ENCODE measurements at places on chromosomes 7 and 10.

DNA sequence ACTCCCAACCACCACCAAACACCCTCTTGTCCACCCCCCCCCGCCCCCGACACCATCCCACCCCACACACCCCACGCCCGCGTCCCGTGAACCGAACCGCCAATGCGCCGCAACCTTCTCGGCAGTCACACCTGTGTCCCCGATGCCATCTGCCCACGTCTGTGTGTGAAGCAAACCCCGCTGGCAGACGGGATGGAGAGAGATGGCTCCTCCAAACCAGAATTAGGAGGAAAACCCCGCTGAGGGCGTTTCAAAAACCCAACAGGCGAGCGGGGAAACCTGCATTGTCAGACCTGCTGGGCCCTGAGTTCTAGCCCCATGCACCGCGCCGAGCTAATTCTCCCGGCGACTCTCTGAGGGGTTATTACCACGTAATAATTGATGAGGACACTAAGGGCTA is 28.6 kb upstream of the KCNK18 start:
- DNase-seq, result no peak

DNA sequence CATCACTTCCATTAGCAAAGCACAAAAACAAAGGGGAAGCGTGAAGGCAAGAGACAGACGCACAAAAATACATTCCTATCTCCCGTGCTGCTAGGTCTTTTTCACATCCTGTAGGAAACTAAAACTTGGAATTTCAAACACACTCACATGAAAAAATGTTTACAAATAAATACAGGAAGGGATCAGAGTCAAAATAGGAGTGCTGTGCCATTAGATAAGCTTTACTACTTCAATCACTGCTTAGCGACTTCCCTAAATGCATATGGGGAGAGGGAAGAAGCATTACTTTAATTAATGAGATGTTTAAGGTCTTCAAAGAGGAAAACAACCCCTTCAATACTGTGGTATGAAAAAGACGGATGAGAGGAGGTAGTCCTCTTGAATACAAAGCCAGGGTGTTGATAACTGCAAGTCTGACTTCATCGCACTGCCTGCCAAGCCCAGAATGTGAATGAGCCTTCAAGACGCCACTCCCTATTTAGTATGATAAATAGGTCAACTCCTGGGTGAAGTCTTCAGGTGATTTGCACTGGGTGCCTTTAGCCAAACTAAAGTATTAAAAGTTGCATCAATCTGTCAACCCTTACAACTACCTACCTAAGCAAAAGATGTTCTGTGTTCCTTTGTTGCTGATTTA is 13.9 kb downstream of the PARD3 start:
- no peak for DNase-seq

GRCh38 chr10:63173468-63174232 is 40.5 kb downstream of the NRBF2 start:
- DNase-seq, result no peak

- peak; percentile 34 for DNase-seq
Observed at GRCh38 chr7:75623390-75624133, 115.2 kb downstream of the HIP1 start.

DNA sequence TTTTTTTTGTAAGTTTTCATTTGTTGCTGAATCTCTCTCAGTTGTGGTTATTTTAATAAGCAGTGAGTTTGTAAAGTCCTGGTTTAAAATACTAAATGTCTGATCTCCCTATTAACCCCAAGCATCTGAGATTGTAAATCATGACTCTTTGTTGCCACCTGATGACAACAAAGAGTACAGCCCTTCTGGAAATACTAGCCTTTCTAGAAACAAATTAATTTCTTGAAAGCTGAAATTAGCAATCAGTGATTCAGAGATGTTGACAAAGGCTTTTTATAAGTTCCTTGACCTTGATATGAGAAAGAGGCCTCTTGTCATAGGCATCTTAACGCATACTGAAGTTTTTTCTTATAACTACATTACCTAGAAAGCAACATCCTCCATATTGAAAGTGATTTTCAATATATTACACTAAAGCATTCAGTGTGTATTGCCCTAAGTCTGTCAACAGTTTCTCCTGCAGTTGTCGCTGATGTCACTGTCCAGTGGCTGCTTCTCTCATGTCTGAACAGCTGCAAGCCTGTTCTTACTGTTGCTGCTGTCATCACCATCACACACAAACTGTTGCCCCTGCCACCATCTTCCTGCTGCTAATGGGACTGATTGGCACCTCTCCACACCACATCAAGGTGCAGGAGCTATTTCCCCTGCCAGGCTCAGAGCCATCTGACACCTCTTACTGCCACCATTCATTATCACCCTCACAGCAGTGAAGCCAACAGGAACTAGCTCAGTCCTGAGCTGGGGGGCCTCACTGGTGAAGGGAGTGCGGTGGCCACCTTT is 95.1 kb upstream of the LRGUK start:
- no peak for DNase-seq

GRCh38 chr7:80095545-80095944 is 39.1 kb upstream of the GNAI1 start:
- no peak for DNase-seq

DNA sequence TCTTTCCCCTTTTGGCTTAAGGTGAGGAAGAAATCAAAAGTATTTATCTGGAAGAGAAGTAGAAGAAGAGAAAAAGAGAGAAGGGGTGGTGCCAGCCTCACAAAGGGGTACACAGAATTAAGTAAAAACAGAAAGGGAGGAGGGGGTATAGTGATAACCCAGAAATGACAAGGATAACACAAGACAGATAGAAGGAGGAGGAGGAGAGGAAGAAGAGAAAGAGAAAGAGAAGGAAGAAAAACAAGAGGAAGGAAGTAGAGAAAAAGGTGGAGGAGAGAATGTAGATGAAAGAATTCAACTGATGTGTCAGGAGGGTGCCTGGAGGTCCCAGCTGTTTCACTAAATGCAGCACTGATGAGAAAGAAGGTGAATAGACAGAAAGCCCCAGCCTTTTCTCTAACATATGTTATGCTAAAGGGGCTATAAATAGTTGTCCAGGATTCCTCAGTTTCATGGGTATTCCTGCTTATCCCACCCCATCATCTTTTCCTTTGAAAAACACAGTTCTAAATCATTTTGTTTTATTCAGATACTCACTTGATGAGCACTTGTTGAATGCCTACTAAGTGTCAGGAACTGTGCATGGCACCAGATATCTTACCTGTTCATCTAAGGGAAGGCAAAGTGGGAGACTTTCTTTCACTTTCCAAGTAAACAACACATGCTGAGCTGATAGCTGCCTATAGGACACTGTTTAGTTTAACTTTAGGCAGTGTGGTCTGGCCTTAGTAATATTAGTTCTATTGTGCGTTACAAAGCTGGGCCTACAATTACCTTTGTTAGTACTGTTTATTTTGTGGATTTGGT is 8.0 kb downstream of the SEMA3E start:
- no peak for DNase-seq

GRCh38 chr7:34138483-34138882 is 233.1 kb downstream of the BMPER start:
- DNase-seq, result no peak

- no peak for DNase-seq
Observed at GRCh38 chr7:91636728-91637127, 243.8 kb downstream of the MTERF1 start.

- DNase-seq, result no peak
Observed at GRCh38 chr10:105952153-105952552, 1212.4 kb downstream of the SORCS1 start.

DNA sequence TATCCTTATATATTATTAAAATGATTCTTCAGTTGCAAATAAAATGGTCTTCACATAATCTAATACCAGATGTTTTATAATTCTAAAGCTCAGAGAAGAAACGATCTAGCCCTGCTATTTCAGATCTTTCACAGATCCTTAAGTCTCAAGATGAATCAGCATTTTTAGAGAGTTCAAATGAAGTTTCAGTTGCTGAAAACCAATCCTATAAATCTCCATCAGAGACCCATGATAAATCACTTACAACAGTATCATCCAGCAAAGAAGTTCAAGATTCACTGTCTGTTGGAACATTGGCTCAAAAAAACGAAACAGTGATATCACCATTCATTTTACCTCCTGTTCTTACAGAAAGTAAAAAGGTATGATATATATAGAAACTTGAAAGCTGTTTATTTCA is 137.0 kb downstream of the CCDC7 start:
- DNase-seq, result no peak

GRCh38 chr7:66239467-66239856 is 34.3 kb downstream of the TPST1 start:
- no peak for DNase-seq

GRCh38 chr7:97001221-97001620 is 4.1 kb upstream of the DLX6 start:
- no peak for DNase-seq

- DNase-seq, result no peak
Observed at GRCh38 chr7:44132039-44132438, 8.7 kb upstream of the POLD2 start.

DNA sequence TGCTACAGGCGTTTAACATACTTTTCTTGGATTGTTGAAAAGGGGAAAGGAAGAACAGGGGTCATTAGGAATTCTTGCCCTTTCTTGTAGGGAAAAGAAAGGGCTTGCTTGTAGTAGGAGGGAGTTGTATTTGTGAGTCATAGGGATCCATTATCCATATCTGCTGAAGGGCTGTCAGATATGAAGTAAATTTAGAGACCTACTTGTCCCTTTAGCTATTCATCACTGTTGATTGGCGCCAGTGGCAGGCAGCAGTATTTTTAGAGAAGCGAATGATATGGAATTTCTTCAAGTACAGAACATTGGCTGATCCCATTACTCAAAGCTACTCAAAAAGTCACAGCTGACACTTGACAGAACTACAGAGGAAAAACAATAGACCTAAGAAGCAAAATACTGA is 97.7 kb downstream of the CELF2 start:
- no peak for DNase-seq

GRCh38 chr10:30786131-30786530 is 156.6 kb upstream of the LYZL2 start:
- DNase-seq, result no peak

DNA sequence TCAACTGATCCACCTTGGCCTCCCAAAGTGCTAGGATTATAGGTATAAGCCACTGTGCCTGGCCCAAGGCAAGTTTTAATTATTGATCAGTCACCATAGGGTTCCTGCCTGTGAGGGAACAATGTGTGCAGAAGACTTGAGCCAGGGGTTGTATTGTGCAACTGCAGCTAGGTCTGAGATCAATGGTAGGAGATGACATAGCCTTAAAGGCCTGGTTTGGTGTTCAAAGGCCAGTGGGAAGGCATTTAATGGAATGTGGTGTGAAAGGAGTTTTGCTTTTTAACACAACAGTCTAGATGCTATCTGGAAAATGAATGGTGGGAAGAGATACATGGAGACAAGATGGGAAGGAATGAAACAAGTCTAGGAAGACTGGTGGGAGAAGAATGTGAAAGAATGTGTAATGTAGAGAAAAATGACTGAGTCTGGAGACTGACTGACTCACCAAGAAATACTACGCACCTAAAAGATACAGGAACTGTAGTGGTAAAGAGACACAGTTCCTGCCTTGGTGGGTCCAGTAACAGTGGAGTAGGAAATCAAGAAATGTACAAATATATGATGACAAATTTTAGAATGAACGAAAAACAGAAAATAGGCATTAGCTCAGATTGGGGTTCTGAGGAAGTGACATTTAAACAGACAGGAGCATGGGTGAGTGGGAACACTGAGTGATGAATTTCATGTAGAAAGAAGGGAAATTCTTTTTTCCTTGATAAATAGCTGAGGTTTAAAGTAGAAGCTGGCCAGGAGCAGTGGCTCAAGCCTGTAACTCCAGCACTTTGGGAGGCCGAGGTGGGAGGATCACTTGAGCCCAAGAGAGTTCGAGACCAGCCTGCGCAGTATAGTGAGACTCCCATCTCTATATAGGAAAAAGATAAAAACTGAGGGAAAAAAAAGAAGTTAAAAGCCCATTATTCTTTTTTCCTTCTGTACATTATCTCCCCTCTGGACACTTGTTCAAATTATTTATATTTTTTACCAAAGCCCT is 9.4 kb downstream of the HNRNPF start:
- no peak for DNase-seq

- no peak for DNase-seq
Observed at GRCh38 chr10:619710-620109, 69.8 kb downstream of the DIP2C start.

- no peak for DNase-seq
Observed at GRCh38 chr7:1673581-1674118, 3.6 kb downstream of the ELFN1 start.

DNA sequence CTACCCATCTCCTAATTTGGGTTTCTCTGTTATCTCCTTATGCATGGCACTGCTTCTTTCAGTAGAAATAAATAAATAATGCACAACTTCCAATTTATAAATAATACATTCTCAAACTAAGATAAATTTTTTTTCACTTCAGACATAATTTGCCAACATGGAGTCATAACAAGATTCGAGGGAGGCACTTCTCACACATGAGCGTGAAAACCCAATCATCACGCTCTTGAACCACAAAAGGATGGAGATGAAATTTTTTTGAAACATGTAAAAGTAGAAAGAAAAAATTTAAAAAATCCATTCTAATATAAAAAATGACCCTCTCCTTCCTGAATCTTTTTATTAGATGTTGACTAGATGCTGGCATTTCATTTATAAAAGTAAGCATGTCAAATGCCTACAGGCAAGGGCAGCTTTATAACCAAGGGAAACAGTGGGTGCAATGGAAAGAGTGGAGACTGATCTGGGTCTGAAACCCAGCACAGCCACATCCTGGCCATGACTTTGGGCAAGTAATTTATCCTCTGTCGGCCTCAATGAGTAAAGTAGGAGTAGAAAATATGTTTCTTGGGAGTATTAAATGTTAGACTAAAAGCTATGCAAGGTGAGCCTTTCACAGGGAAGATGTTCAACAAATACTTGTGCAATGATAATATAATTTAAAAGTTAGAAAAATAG is 185.0 kb downstream of the STK31 start:
- no peak for DNase-seq

DNA sequence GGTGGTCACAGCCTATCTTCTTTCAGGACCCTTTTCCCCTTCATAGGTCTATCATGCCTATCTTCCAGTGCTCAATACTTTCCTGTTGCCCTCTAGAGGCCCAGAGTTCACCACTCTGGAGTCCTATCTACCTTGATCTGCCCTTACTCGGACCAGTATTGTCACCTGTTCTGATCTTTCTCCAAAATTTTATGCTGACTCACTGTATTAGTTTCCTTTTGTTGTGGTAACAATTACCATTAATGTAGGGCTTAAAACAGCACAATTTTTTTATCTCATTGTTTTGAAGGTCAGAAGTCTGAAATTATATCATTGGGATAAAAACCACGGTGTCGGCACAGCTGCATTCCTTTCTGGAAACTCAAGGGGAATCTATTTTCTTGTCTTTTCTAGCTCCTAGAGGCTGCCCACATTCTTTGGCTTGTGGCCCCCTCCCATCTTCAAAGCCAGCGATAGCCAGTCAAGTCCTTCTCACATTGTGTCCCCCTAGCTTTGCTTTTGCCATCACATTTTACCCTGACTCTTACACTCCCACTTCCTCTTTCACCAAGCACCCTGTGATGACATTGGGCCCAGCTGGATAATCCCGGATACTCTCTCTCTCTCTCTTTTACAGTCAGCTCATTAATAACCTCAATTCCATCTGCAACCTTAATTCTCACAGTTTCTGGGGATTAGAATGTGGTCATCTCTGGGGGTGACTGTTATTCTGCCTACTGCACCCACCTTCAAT is 54.6 kb downstream of the TFAM start:
- no peak for DNase-seq

GRCh38 chr10:112082120-112082519 is 101.4 kb downstream of the GPAM start:
- DNase-seq, result peak; percentile 84

All from NCI-H446 treated with DMSO at 0.1 percent for 48 hours (cell line).